Activated naive CD8-positive, alpha-beta T cell treated with anti-CD3 and anti-CD28 coated beads for 36 hours (primary cell): ENCODE measurements at places on chromosomes 2 and 18.

DNA sequence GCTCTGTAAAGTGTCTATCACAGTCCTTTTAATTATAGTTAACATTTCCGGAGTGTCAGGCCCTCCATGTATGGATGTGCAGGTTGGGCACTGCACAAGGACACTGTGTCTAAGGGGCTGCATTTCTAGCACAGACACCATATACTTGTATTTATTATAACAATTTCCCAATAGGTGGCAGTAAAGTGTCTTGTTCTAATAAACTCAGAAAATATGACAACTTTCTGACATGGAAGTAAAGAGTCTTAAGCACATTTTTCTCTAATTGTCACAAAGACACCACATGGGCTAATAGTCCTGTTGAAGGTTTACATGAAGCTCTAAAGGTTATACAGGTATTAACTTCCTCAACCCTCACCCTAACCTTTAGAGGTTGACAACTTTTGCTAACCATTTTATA lies 156.6 kb downstream of the DYSF start:
- no peak overlapping the region for H3K4me3 ChIP-seq
- DNase-seq, result no peak
- H3K27ac ChIP-seq, result no peak overlapping the region
- H3K27me3 ChIP-seq, result peaks cover 3% of the 10 kb centered on the region
- peaks cover 2% of the 10 kb centered on the region for H3K4me1 ChIP-seq
- H3K36me3 ChIP-seq, result no peaks in the 10 kb centered on the region

DNA sequence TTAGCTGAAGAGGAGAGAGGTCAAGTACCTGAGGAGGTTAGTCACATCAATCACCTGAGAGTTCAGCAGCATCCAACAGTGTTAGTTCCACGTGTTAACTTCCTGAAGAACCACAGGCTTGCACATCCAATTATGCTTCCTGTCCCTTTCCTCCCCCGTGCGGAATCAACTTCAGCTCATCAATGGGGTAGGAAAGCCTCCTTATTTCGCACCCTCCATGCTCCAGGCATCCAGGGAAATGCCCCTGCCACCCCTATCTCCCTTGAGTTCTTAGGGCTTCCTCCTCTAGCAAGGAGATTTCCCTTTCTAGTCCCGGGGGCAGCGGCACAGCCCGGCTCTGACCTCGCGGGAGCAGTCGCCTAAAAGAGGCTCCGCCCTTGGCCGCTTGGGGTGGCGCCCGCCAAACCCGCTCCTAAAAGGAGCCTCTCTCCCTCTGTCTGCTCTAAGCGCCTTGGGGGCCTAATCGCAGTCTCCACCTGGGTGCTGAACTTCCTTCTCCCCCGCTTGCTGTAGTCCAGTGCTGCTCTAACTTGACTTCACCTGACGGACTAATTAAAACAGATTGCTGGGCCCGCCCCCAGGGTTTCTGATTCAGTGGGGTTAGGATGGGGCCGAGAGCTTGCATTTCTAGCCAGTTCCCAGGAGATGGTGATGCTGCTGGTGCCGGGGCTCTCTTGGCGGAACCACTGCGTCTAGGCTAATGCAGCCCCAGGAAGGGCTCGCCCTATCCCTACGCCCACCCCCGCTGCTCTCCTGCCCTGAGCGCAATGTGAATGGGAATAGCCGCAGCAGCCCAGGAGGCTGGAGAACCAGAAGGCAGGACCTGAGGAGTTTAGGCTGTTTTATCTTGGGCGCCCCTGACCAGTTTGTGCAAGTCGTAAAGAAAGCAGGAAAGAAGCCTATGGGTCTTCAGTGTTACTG lies 3.4 kb upstream of the TET3 start:
- H3K27me3 ChIP-seq, result no peaks in the 10 kb centered on the region
- peak; percentile 66 for DNase-seq
- H3K4me1 ChIP-seq, result peaks cover 68% of the 10 kb centered on the region
- H3K4me3 ChIP-seq, result peak overlapping the region; percentile 79

DNA sequence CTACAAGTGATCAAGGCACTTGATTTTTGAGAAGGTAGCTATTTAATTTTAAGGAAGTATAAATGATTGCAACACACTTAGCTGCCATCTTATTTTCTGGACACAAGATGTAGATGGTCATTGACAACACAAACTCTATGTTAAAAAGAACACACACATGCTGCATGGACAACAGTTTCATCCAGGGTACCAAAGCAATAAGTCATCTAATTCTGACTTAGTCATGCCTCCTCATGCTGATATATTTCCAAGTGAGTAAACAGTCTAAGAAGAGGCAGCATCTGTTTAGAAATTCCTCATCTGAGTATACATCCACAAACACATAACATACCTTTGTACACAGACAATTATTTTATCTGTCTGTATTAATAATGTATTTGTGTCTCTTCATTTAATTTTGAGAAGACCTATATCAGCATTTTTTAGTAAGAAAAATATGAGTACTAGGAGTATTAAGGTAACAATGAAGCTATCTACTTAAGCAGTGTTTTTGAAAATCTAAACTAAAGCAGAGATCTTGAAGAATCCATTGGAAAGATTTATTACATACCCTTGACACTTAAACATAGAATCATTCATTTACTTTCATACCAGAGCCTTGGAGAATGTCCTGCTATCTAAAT lies 84.9 kb downstream of the SCN1A start:
- H3K4me3 ChIP-seq, result no peak overlapping the region
- no peak overlapping the region for H3K27ac ChIP-seq
- no peak for DNase-seq
- H3K36me3 ChIP-seq, result no peaks in the 10 kb centered on the region

DNA sequence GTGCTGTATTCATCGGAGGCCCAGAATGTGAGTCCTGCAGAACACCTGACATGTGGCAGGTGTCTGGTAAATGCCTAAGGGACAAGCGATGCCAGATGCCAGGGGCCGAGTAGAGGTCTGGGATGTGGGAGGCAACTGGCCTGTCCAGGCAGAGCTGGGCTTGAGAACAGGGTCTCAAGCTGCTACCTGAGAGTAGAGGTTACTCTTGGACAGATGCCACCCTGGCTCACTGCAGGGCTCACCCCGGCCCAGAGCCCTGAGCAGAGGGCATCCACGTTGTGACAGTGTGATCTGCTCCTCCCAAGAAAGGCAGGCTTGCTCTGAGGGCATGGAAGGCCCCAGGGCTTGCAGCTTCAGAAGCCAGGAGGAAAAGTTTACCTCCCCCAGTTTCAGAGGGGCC lies 692.0 kb upstream of the ID2 start:
- H3K27ac ChIP-seq, result no peak overlapping the region
- peaks cover 2% of the 10 kb centered on the region for H3K36me3 ChIP-seq
- H3K4me1 ChIP-seq, result peaks cover 8% of the 10 kb centered on the region
